ENCODE measurements at places on chromosomes 12 and 14. TPM values are rescaled to one million over a fixed set of nuclear protein-coding genes. Genes with fewer than 3 reads are reported as not detected.

DNA sequence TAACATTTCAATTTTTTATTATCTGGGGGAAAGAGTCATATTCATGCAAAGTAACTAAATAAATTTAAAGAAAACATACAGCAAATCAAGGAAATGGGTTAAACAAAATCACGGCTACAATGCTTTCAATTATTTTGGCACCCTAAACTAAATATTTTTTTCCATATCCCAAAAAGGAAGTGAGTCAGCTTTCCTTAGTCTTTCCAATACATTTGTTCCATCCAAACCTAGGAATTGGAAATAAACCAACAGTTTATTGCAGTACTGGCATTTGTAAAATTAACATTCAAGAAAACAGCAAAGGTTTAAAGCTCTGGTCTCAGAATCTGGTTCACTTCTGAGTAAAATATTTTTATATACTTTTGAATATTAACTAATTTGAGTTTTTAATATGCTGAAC lies 89.2 kb downstream of the BCL2L14 start:
- DNase-seq: no peak

- no peak for DNase-seq
Observed at GRCh38 chr14:46091819-46092218, 559.8 kb downstream of the RPL10L start.

GRCh38 chr12:41045509-41045908 lies 142.6 kb upstream of the PDZRN4 start:
- no peak for DNase-seq

GRCh38 chr14:60649875-60650372 lies 647 bp upstream of the SIX1 start:
- no peak for DNase-seq

The SPX gene
- total RNA-seq: 0.63 TPM

The MMP19 gene
- 0.99 TPM for total RNA-seq

The CAPZA3 gene
- not detected for total RNA-seq
